ENCODE measurements at places on chromosomes 7 and 10.

- ATAC-seq = no peak
Measured at GRCh38 chr10:72687035-72687434, 4.9 kb upstream of the MCU start.

GRCh38 chr7:105769901-105770628 lies 106.3 kb downstream of the ATXN7L1 start:
- peak; percentile 29 for ATAC-seq

GRCh38 chr7:68760556-68760955 lies 837.7 kb upstream of the AUTS2 start:
- ATAC-seq = no peak

DNA sequence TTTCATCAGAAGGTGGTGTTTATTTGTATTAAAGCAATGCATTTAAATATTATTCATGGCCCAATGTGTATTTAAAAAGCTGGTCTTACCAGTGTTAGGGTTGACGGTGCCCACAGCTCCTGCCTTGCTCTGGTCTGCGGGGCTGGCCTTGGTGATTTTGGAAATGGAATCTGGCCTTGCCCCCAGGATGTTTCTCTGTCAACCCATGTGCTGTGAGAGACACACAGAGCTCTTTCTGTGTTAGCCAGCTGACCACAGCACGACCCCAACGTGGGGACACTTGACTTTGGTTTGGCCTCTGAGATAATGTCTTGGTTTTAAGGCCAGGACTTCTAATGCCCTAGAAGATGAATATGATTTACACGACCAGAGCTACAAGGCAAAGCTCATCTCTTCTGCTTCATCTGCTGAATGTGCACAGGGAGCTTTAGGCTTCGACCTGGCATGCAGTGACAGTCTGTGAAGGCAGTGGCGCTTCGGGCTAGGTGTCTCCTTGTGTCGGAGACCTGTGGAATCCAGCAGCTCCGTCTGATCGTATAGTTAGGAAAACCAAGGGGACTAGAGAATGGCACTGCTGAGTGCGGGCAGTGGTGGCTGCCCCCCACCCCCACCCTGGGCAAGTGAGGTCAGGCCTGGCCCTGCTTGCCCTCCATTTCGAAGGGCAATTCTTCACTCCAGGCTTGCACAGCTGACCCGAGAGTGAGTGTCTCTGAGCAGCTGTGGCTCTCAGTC lies 246.1 kb downstream of the EBF3 start:
- no peak for ATAC-seq

DNA sequence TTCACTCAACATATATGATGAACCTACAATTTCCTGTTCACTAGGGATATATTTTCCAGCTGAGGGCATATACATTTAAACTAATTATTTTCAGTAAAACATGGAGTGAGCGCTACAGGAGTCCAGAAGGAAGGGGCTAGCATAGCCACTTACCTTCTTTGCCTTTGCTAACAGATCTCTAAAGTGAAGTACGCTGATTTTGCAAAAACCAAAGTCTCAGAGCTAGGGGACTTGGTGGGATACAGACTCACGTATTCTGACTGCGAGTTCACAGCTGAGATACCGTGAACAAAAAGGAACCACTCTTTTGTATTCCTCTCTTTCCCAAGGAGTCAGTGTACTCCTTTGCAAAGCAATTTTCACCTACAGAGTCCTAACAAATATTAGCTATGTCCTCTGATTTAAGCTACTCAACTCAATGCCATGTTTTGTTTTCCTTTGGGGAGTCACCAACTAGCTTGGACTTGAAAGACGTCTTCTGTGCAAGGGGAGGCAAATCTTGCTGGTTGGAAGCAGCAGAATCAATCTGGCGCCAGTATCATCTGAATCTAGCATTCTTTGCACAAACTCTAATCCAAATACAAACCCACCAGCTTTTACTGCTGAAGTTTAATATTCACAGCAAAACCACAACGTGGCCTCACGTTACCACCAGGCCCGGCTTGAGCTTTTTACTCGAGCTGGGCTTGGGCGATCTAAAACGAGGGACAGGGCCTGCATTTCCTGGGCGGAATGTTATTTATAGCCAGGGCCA lies 657 bp downstream of the CDNF start:
- ATAC-seq = no peak

- no peak for ATAC-seq
Measured at GRCh38 chr10:50615658-50616057, 8.1 kb downstream of the SGMS1 start.

DNA sequence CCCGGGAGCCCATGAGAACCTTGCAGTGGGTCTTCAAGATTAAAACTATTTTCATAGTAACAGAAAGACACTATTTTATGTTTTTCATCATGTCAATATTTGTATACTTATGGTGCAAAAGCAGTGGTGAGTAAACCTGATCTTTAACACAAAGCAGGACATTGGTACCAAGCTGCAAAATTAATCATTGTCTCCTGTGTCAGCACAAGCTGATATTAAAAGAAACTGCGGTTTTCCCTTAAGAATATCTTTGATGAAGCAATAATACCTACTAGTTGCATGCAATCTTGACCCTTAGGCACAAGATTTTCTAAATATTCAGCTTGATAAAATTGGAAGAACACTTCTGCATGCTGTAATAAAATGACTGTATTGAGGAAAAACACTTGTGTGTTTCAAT lies 121.7 kb downstream of the MDFIC start:
- no peak for ATAC-seq
